ENCODE measurements at places on chromosomes 13 and 19.

GRCh38 chr19:51145916-51146493 is 3.9 kb downstream of the SIGLEC7 start:
- DNase-seq = no peak

DNA sequence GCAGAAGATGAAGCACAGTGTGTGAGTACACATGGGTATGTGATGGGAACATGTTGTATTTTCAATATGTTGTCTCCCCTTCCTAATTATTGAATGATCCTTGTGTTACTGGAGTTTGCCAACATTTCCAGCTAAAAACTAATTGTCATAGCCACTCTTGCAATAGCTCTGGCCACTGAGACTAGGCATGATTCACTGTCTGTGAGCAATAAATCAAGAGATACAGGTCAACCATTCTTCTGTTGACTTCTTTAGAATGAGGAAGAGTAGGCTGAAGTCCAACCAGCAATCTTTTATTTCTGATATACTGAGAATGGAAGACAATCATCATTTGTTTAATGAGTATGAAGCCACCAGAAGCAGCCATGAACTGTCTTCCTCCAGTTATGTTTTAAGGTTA is 413.9 kb downstream of the SLITRK5 start:
- no peak for DNase-seq

DNA sequence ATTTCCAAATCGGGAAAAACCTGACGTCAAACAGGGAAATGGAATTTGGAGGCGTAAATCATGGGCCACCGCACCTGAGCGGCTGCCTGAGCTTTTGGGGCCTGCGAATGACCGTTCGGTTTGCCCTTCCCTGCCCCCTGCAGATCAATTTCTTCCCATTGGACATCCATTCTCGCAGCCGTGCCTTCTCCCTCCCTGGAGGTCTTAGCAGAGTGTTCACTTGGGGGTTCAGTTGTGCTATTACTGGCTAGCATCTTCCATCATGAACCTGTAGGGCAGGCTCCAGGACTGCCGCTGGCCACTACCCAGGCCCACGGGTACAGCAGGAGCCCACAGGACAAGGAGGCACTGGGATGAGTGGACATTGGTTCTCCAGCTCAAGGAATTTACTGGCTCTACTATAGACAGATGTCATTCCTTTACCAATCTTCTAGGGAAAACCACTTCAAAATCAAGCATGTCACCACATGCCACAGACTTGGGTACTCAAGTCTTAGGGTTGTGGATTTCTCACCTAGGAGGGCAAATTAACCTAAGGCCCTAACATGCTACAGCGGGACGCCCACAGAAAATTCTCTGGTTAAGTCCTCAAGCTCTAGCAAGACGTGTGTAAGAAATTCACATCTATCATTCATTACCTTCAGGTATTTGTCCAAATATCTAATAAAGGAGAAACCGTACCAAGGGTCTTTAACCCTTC is 75.5 kb downstream of the COL4A1 start:
- no peak for DNase-seq

GRCh38 chr19:2354670-2355069 is 5.4 kb upstream of the TMPRSS9 start:
- no peak for DNase-seq

DNA sequence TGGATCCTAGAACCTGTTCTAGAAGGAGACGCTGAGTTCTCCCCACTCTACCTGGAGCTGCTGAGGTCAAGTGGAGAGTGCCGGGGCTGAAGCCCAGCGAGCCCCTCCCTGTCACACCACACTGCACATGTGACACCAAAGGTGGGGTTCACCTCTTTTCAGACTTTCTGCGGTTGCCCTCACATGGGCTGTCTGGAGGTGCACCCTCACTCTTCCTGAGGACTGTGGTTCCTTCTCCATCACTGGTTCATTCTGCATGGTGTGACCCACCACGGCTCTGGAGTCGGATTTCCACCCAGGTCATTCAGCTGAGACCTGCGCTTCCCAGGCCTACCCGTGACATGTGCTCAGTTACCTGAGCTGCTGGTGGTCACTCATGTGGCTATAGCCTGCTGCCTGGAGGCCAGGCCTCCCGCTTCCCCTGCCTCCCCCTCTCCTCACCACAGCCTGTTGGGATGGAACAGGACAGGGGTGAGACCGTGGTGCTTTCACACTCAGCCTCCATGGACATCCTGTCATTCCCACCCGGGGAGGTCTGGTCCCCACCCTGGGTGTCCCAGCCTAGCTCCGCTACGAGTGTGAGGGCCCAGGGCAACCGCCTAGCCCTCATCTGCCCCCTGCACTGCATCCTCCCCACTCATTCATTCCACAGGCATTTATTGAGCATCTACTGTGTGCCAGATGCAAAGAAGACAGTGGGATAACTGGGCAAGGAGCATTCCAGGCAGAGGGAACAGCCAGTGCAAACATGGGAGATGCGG is 605 bp upstream of the A1BG start:
- DNase-seq = no peak

DNA sequence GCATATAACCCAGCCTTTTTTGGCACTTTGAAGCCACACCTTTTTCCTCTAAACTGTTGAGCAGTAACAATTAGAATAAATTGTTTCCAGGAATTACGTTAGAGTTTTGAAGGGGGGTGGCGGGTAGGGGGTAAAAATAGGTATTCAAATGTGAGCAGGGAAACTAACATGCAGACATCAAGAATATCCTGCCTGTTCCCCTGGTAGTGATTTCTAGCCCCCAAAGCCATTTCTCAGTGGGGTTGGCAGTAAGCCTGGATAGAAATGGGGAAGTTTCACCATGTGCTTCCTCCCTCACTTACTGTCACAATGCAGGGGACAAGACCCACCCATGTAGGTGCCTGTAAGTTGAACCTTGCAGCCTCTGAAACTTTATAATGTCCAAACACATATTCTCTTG is 3.8 kb downstream of the DOCK9 start:
- no peak for DNase-seq

GRCh38 chr13:110726726-110727125 is 13.2 kb downstream of the ING1 start:
- no peak for DNase-seq

- no peak for DNase-seq
Observed at GRCh38 chr13:73428706-73429105, 369.9 kb downstream of the KLF5 start.

- DNase-seq = no peak
Observed at GRCh38 chr13:102654756-102655155, 40.1 kb downstream of the METTL21C start.

DNA sequence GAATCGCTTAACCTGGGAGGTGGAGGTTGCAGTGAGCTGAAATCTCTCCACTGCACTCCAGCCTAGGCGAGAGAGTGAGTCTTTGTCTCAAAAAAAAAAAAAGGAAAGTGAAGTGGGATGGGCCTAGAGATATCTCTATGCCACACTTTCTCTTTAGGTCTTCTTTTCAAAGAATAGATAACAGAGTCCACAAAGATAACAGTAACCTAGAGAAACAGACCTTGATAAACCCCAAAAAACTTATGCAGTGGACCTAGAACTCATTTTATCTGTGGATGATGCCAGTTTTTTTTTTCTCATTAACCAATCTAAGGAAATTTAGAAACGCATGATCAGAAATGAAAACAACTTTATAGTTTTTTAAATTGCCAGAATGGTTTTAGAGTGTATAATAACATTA is 227.4 kb downstream of the LHFPL6 start:
- DNase-seq = no peak

GRCh38 chr19:43739439-43740235 is 15.1 kb downstream of the SMG9 start:
- DNase-seq = no peak

DNA sequence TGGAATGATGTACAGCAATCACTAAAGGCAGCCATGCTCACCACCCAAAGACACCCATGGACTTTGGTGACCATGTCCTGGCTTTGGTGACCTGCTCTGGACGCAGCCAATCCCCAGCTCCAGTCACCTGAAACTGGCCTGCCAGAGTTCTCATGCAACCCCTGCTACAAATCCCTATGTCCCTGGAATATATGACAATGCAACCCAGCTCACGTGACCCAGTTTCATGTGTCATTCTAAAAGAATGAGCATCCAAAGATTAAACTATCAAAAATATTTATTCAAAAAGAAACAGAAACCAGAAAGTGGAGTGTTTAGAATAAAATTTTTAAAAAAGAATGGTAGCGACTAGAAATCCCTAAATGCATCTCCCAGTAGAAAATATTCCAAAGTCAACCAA is 203.3 kb upstream of the IRS2 start:
- no peak for DNase-seq

- peak; percentile 96 for DNase-seq
Observed at GRCh38 chr19:15432629-15433518, 14.1 kb upstream of the AKAP8L start.

GRCh38 chr13:109787135-109787954 is 962 bp upstream of the IRS2 start:
- peak; percentile 67 for DNase-seq

DNA sequence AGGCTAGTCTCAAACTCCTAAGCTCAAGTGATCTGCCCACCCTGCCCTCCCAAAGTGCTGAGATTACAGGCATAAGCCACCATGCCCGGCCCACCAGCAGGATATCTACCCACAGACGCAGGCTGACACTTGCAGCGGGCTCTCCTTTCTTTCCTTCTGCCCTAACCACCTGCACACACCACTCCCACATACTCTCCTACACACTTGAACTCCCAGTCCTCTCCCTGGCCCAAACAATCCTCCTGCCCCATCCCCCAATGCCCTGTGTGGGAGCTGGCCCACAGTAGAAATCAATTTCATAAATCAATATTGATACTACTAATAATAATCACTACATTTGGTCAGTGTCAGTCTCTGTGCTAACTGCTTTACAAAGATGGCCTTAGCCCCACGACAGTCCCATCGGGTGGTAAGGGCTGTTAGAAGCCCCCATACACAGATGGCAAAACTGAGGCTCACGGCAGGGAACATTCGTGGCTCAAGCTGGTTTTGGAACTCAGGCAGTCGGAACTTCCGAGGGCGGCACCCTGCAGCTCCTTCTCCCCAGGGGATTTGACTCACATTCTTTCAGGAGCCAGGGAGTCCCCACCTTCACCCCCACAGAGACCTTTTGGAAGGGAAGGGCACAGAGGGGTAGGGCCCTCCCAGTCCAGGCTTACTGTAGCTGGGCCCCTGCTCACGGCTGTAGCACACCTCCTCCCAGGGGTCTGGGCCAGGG is 3.4 kb upstream of the DPF1 start:
- no peak for DNase-seq

- DNase-seq = no peak
Observed at GRCh38 chr13:31051999-31052398, 109.7 kb downstream of the HSPH1 start.

- no peak for DNase-seq
Observed at GRCh38 chr13:101092985-101093384, 323.3 kb downstream of the NALCN start.

DNA sequence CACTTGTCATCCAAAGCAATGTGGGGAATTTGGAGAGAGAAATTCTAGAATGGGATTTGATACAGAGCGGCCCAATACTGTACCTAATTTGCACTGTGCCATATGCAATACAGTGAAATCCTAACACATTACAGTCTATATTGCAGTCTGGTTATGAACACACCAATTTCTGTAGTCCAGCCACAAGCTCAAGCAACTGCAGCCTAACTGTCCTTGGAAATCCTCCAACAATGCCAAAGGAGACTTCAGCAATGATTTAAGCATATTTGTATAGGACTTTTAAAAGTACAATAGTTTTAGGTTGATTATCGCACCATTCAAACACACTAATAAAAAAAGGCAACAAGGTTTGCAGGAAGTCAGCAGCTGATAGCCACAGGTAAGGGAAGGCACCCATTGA is 17.3 kb downstream of the DIAPH3 start:
- DNase-seq = no peak

DNA sequence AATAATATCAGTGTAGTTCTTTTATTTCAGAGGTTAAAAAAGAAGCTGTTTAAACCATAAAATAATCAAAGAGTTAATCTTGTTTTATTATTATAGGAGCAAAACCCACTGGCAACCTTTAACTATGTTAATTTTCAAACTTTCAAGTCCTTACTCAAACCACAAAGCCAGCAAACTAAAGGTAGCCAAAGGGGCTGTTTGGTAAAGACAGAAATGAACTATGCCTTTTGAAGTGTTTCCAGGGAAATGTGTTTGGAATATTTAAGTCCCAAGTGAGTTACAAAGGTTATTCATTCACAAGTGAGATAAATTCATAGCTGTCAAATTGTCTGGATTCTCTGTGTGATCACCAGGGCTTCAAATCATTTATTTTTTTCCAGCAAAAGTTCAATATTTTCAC is 264.7 kb downstream of the MZT1 start:
- DNase-seq = no peak

DNA sequence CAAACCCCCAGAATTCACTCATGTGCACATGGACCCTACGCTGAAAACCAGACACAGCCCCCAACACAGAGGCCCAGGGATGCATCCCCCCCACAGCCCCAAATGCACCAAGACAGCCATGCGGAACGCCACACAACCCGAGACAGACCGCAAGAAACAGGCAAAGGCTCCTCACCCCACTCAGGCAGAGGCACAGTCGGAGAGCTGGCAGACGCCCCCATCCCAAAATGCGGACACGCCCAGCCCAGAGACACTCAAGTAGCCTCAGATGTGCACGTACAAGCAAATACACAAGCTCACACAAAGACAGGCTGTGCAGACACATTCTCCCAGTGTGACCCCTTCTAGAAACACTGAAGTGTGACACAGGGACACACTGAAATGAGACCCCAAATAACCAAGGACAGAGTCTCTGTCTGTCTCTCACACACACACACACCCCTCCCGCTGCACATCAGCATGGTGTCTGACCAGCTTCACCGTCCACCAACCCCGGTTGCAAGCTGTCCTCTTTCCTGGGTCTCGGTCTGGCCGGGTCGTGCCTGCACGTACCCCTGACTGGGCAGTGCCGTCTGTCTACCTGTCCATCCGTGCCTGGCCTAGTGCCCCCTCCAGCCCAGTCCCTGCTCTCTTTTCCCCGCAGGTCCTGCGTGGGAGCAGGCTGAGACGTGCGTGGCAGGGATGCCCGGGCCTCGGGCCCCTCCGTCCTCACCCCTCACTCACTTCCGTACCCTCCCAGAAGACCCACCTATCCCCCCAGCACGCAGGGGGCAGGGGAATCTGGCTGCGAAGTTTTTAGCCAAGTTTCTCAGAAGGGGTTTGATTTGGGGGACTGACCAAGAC is 16.1 kb downstream of the ERFL start:
- no peak for DNase-seq

- DNase-seq = peak; percentile 73
Observed at GRCh38 chr19:41352609-41353465, 885 bp downstream of the TGFB1 start.

- DNase-seq = no peak
Observed at GRCh38 chr19:51493776-51494175, 7.8 kb downstream of the SIGLEC12 start.

GRCh38 chr19:2341982-2342381 is 13.5 kb downstream of the SPPL2B start:
- no peak for DNase-seq

GRCh38 chr19:39602224-39602623 is at the start of gene LGALS13:
TSS of gene LGALS13 (plus strand) at chr19:39602524. CDS start at chr19:39602569, 45 bp downstream.
- no peak for DNase-seq

- DNase-seq = no peak
Observed at GRCh38 chr19:9139609-9140158, 513 bp upstream of the ZNF317 start.
